NCI-H1092 treated with DMSO at 0.1 percent for 48 hours (cell line): ENCODE measurements at places on chromosomes 2 and 18.

DNA sequence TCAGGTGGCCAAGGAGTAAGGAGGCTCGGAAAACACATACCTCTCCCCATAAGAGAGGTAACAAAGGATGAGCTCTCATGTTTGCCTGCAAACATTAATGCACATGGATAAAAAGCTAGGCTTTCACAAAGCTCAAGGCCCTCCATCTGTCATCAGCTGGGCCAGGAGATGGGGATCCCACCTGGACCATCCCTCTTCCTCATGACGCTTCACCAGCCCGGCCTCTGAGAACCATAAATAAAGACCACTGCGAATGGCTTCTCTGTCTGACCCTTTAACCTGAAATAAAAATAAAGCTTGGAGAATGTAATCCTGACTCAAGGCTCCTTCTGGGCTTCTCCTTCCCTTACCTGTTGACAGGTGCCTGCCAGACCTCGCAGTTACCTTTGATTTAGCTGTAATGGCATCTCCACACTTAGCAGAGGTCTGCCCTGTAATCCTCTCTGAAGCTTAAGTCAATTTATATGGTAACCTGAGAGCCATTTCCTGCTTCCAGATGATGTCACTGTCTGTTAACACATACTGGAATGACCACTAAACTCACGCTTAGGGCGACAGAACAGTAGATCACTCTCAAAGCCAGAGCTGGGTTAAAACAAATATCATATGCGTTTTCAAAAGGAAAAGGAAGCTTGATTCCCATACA lies 29.3 kb upstream of the FOXI3 start:
- no peak for DNase-seq

- DNase-seq = no peak
Observed at GRCh38 chr2:71668326-71669057, 215.1 kb downstream of the DYSF start.

GRCh38 chr2:195411219-195411687 lies 245.8 kb upstream of the SLC39A10 start:
- no peak for DNase-seq

DNA sequence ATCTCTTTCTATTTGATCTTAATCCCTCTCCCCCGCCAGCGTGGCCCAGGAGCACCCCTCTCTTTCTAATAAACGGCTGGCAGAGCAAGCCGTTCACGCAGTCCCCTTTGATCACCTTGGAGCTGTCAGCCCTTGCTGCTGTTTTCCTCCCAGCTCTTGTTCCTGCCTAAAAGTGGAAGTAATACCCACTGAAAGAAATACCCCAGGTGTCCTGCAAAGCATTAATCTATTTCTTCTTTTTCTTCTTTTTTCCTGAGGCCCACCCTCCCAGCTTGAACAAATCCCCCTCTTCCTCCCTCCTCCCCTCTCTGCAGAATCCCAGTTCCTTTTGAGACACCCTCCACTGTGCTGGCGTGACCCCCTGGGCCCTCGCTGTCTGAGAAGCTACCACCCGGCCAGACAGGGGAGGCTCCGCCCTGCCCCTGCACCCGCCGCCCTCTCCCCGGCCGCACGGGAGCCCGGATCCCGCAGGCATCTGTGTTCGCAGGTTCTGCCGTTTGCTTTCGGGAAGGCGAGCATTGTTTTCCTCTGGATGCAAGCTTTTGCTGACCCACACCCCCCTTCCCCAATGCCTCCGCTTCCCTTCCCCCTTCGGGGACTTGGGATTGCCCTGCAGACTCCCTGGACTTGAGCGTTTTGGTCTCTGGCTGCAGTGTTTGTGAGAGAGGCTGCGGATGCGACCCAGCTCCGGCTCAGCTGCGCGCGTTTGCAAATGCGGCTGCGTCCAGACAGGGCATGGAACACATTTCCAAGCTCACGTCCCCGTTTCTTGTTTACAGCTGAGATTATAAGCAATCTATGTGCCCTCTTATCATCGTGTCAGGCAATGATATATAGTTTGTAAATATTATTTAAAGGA lies 631.5 kb downstream of the NYAP2 start:
- peak; percentile 28 for DNase-seq

DNA sequence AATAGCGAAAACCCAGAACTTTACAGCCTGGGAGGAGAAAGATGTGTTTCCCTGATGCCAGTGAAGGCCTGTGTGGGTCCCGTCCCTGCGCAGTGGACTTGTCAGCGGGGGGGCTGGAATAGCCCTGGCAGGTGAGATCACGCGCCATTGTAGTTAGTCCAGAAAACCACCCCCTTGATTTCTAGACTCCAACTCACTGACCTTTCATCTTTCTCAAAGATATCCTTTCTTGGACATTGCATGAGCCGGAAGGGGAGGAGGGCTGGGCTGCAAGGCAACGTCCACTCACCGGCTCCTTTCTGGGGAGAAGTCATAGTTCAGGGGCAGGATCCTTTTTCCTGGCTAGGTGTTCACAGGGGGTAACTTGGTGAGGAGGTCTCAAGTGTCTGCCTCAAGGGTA lies 22.3 kb upstream of the ASAP2 start:
- DNase-seq = no peak

DNA sequence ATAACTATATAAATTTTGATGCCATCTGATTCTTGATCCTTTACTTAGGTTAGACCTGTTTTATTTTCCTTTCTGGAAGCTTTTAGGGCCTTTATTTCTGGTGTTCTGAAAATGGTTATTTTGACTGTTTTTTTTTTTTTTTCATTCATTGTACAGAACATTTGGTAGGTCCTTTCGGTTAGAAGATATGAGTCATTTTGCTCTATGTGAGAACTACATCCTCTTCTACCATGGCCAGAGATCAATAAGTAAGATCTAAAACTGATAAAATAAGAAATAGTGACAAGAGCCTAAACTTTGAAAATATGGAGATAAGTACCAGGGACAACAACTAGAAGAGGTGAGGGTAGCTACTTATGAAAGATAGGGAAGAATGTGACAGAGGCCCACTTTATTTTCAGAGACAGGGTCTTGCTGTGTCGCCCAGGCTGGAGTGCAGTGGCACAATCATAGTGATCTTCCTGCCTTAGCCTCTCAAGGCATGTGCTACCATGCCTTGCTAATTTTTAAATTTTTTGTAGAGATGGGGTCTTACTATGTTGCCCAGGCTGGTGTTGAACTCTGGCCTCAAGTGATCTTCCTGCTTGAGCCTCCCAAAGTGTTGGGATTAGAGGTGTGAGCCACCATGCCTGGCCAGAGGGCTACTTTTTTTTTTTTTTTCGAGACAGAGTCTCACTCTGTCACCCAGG lies 66.5 kb downstream of the EIF2AK3 start:
- DNase-seq = no peak

DNA sequence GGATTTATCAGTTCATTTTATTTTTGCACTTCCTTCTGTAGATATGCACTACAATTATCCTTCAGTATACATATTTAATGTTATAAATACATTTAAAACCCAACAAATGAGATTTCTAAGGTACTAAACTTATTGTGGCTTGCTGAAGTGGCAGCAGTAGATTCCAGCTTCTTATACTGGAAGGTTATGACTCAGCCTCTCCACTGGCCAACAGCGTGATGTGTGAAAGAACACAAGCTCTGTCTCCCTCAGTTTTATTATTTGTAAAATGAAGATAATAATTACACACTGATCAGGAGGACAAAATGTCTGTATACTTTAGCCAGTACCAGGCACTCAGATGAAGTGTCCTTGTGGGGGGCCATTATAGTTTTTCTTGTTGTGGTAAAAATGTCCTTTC lies 1147.1 kb downstream of the CNTNAP5 start:
- DNase-seq = no peak

- no peak for DNase-seq
Observed at GRCh38 chr2:241009601-241010530, 11.4 kb downstream of the SNED1 start.

DNA sequence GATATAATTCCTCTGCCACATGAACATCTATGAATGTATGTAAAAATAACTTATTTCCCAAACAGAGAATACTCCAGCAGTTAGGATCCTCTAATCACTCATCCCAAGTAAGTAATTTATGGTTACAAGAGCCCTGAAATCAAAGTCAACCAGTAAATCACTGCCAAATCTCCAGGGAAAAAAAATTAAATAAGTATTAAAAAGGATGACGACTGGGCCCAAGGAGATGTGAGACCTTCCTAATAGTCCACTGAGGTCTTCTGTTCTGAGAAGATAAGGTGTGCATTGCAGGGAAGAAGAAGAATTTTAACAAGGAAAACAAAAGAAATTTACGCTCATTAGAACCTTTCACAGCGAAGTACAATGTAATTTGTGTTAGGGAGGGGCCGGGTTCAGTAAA lies 28.0 kb upstream of the WDR75 start:
- no peak for DNase-seq

- DNase-seq = no peak
Observed at GRCh38 chr2:133109772-133110171, 439.8 kb upstream of the LYPD1 start.

DNA sequence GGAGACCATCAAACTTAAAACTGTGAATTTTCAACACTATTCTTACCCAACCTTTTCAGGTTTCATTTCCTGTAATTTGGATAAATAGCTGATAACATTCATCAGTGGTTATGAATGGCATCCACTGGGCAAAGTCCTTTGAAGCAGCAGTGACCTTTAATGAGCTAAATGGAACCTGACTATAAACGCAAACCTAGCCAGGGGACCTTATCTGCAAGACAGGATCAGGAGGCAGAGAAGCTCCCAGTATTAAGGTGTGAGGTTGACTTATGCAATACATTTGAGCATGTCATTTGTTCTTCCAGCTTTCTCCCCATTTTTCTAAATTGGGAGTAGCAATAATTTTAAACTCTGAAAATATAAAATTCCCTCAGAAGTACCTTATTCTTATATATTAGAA lies 38.4 kb downstream of the CREG2 start:
- DNase-seq = no peak

DNA sequence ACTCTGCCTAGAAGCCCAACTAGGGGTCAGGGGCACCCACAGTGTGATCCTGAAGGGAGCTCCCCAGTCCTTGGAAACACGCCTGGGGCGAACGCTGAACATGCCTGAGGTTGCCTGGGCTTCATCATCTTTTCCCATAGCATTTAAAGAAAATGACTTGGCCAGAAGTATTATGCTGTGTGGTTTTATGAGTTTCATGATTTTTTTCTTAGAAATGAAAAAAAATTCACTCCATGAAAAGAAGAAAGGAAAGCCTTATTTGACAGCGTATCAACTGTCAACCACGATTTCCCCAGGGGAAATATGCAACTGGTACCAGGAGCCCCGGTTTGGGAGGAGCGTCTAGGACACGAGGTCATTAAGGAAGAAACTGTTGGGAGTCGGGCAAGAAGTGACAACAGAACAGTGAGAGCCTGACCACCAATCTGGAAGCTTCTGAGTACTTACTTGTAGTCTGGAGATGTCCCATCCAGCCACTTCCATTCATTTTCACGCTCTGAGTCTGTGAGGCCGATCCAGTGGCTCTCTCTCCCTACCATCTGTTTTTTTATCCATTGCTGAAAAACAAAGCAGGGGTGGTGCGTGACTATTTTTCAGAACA lies 63.5 kb upstream of the THOC1 start:
- DNase-seq = no peak

GRCh38 chr2:64637000-64637635 lies 16.6 kb downstream of the SERTAD2 start:
- no peak for DNase-seq

- DNase-seq = no peak
Observed at GRCh38 chr2:200943527-200944105, 19.8 kb downstream of the ORC2 start.

- no peak for DNase-seq
Observed at GRCh38 chr2:71006323-71006722, 11.7 kb upstream of the TEX261 start.

- no peak for DNase-seq
Observed at GRCh38 chr18:34838669-34839068, 128.6 kb downstream of the DTNA start.

DNA sequence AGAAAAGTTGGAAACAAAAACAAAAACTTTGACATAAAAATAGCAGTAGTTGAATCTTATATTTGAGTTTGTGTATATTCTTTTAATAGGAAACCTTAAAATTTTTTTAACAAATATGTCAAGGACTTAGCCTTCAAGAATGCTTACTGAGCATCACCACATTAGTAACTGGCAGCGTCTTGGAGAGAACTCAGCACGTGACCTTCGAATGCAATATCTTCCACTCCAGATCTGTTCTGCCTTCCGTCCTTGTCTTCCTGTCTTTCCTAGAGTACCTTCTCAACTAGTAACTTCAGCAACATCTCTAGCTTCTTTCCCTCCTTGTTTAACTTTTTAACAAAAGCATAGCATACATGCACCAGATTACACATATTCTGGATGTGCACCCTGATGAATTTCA lies 972 bp downstream of the RSAD2 start:
- DNase-seq = no peak

DNA sequence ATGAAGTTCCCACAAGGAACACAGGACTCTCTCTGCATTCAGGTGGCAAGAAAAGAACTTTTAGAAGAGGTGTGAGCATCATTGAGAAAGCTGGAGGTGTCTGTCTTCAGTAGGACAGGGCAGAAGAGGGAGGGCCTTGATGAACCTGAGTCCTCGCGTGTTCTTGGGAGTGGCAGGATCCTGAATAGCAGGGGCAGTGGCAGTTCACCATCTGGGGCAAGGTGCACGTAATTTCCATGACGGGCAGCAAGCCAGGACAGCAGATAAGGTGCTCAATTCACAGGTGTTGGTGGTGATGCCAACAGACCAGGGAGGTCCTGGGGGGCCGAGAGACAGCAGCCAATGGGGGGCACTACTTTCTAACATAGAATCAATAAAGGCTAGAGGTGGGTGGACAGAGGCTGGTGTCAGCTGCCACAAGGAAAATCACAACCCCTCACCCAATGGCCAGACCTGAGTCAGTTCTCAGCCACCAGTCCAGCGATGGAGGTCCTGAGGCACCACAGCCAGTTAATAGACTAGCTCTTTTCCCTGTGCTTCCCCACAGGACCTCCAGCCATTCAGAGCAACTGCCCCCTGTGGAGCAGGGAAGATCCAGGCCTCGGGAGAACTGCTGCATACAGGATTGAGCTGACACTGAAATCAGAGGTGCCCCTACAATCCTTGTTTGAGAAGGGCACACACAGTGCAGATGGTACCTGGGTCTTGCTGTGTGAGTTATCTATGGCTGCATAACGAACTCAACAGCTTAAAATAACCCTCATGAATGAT lies 10.9 kb upstream of the HDAC4 start:
- no peak for DNase-seq

- DNase-seq = no peak
Observed at GRCh38 chr2:71682341-71682740, 229.0 kb downstream of the DYSF start.

DNA sequence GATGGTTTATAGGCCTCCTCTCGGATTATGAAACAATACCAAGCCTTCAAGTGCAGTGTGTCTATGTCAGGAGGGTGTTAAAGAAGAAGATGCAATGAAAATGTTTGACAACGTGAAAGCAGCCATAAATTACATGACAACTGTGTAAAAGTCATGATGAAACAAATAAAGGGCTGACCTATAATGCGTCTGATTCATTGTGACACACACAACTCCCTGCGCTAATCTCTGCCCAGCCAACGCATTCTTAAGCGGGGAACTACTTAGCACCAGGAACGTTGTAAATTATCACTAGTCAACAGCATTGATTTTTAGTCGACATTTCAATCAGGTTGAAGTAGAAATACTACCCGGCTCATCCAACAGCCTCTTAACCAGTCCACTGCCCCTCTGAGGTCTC lies 26.8 kb downstream of the BCL11A start:
- no peak for DNase-seq
